ENCODE measurements at places on chromosomes 12 and 14. TPM values are rescaled to one million over a fixed set of nuclear protein-coding genes. Genes with fewer than 3 reads are reported as not detected.

SMCO3 gene
- total RNA-seq = not detected

GRCh38 chr14:89810101-89810500 lies 144.4 kb downstream of the EFCAB11 start:
- DNase-seq = no peak
- H3K27ac ChIP-seq = no peak overlapping the region
- H3K4me3 ChIP-seq = no peak overlapping the region
- no peaks in the 10 kb centered on the region for H3K36me3 ChIP-seq

DNA sequence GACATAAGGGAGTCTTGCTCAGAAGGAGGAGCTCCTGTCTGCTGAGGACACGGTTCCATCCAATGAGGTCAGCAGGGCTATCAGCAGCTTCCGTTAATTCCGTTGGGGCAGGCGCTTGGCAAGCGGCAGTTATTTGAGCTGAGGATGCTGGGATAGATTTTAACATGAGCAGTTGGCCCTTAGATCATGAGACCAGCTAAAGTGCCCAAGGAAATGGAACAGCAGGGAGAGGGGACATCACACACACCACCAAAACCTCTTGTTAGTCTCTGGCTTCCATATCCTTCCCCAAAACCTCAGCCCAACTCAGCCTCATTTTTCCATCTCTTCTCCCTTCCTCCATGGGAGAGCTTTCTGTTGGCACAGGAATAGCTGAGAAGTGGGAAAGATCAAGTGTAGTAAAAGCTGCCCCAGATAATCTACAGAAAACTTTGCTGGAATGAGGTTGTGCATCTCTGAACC lies 138.7 kb upstream of the PZP start:
- H3K4me3 ChIP-seq = no peak overlapping the region
- no peaks in the 10 kb centered on the region for H3K27me3 ChIP-seq
- DNase-seq = no peak
- H3K27ac ChIP-seq = no peak overlapping the region

- peaks cover under 1% of the 10 kb centered on the region for H3K27me3 ChIP-seq
- H3K36me3 ChIP-seq = no peaks in the 10 kb centered on the region
- DNase-seq = no peak
- H3K27ac ChIP-seq = no peak overlapping the region
- H3K4me1 ChIP-seq = peaks cover 7% of the 10 kb centered on the region
Observed at GRCh38 chr12:131223791-131224225, 270.1 kb downstream of the ADGRD1 start.

EIF2S3B gene
- total RNA-seq = 2.1 TPM

GRCh38 chr14:77849711-77850110 lies 49.8 kb downstream of the ADCK1 start:
- H3K27me3 ChIP-seq = no peaks in the 10 kb centered on the region
- H3K27ac ChIP-seq = no peak overlapping the region
- H3K4me1 ChIP-seq = no peaks in the 10 kb centered on the region
- no peak for DNase-seq
- no peak overlapping the region for H3K4me3 ChIP-seq

GRCh38 chr14:85416771-85417170 lies 113.2 kb upstream of the FLRT2 start:
- H3K4me1 ChIP-seq = no peaks in the 10 kb centered on the region
- H3K27me3 ChIP-seq = no peaks in the 10 kb centered on the region
- H3K4me3 ChIP-seq = no peak overlapping the region
- H3K27ac ChIP-seq = no peak overlapping the region
- no peaks in the 10 kb centered on the region for H3K36me3 ChIP-seq
- DNase-seq = no peak

LBHD2 gene
- not detected for total RNA-seq

- H3K27me3 ChIP-seq = no peaks in the 10 kb centered on the region
- peaks cover 90% of the 10 kb centered on the region for H3K4me1 ChIP-seq
- H3K27ac ChIP-seq = peak overlapping the region; percentile 96
- no peaks in the 10 kb centered on the region for H3K36me3 ChIP-seq
- peak; percentile 71 for DNase-seq
Observed at GRCh38 chr12:68450947-68451260, 118.7 kb upstream of the MDM1 start.

GRCh38 chr14:92527721-92528120 lies 14.1 kb downstream of the RIN3 start:
- no peak for DNase-seq
- peaks cover 39% of the 10 kb centered on the region for H3K4me1 ChIP-seq
- no peaks in the 10 kb centered on the region for H3K36me3 ChIP-seq
- H3K27ac ChIP-seq = no peak overlapping the region
- H3K27me3 ChIP-seq = no peaks in the 10 kb centered on the region
- H3K4me3 ChIP-seq = no peak overlapping the region

DNA sequence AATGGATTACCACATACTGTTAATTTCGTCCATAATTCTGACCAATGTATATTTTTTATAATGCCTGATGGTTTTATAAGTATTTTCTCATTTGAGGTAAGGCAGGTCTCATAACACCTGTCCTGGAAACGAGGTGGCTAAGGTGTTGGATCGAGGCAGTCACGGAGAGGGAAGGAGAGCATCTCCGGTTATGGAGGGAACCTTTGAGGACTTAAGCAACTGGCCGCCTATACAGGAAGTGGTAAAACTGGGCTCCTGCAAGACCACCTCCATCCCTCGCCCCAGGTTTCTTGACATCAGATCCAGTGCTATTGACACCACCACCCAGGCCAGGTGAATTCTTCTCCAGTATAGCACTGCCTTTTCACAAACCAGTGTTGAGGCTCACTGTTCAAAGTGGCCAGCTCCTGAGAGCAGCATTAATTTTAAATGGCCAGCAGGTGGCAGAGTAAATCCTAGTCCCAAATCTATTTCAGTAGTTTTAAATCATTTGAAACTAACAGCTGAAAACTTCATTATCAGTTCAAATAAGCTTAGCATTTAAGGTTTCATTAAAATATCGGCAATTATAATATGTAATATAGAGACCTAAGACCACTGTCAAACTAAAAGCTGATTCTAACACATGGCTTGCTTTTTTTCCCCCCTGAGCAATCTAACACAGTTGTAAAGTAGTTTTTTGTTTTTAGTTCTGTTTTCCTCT lies 100.8 kb downstream of the PPM1A start:
- no peak overlapping the region for H3K27ac ChIP-seq
- no peaks in the 10 kb centered on the region for H3K36me3 ChIP-seq
- peaks cover 3% of the 10 kb centered on the region for H3K27me3 ChIP-seq
- no peak overlapping the region for H3K4me3 ChIP-seq
- DNase-seq = peak; percentile 51
- H3K4me1 ChIP-seq = no peaks in the 10 kb centered on the region

DNA sequence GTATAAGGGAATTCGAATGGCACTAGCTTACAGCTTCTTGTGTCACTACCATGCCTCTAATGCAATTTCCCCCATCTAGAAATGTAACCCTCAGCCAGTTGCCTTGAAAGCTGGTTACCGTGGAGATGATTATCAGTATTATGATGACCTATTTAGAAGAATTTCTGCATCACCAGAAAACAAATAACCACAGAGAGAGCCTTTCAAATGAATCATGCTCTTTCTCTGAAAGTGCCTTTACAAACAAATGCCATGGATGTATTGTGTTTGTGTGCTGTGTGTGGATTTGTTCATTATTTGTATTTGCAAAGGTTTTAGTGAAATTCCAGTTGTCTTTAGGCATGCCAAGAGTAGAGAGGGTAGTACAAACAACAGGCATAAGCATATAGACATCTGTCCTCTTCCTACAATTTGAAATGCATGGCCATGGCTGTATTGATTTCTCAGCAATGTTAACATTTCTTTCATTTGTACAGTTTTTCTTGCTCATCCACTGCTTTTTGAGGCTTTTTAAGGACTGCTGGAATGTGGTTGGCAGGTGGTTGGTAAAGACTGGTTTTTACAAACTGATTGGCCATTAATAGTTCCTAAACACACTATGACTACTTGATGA lies 266.5 kb downstream of the PAWR start:
- no peak overlapping the region for H3K27ac ChIP-seq
- H3K36me3 ChIP-seq = no peaks in the 10 kb centered on the region
- no peaks in the 10 kb centered on the region for H3K27me3 ChIP-seq
- H3K4me1 ChIP-seq = no peaks in the 10 kb centered on the region
- no peak for DNase-seq
- H3K4me3 ChIP-seq = no peak overlapping the region

GRCh38 chr12:57724003-57724935 lies 14.3 kb downstream of the AGAP2 start:
- no peak for DNase-seq
- H3K4me1 ChIP-seq = no peaks in the 10 kb centered on the region
- H3K27ac ChIP-seq = peak overlapping the region; percentile 0
- H3K4me3 ChIP-seq = no peak overlapping the region

DNA sequence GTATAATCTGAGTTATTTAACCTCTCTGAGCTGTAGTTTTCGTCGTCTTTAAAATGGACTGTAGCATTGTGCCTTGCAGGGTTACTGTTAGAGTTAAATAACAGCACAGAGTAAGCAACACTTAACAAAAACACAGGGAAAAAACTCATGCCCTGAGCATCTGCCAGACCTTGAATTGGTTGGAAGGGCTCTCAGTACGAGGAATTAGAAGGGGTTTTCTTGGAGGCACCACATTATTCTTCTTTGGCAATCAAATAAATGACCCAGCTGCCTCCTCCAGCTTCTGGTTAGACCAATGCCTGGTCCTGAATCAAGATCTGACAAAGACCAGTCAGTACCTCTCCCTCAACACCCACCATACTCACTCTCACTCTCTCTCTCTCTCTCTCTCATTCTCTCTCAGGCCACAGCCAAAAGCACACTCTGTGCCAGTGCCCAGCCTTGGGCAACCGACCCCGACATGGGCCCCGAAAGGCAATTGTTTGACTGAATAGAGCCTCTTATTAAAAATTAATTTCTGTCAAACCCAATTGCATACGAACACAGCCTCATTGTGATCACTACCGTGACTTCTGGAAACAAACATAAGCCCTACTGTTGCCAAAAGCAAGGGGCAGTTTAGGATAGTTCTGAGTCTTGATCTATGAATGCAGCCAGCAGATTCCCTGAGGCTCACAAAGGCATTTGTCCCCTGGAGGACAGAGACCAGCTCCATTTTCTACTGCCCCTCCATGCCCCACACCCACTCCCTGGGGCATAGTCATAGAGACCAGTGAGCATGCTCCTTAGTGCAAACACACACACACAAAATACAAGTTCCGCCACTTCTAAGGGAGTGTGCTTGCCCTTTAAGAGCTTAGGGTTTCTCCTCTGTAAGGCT lies 23.9 kb downstream of the DUSP6 start:
- no peaks in the 10 kb centered on the region for H3K27me3 ChIP-seq
- H3K4me3 ChIP-seq = no peak overlapping the region
- H3K27ac ChIP-seq = no peak overlapping the region
- H3K4me1 ChIP-seq = peaks cover 11% of the 10 kb centered on the region
- no peak for DNase-seq

- no peak overlapping the region for H3K4me3 ChIP-seq
- peak overlapping the region; percentile 93 for H3K27ac ChIP-seq
- peak; percentile 29 for DNase-seq
- H3K27me3 ChIP-seq = no peaks in the 10 kb centered on the region
- no peaks in the 10 kb centered on the region for H3K36me3 ChIP-seq
Observed at GRCh38 chr12:123077298-123078119, 73.4 kb downstream of the PITPNM2 start.

- no peak overlapping the region for H3K4me3 ChIP-seq
- no peak for DNase-seq
- H3K4me1 ChIP-seq = peaks cover 2% of the 10 kb centered on the region
- no peak overlapping the region for H3K27ac ChIP-seq
- H3K27me3 ChIP-seq = no peaks in the 10 kb centered on the region
Observed at GRCh38 chr14:73168274-73168673, 32.0 kb downstream of the PSEN1 start.

DNA sequence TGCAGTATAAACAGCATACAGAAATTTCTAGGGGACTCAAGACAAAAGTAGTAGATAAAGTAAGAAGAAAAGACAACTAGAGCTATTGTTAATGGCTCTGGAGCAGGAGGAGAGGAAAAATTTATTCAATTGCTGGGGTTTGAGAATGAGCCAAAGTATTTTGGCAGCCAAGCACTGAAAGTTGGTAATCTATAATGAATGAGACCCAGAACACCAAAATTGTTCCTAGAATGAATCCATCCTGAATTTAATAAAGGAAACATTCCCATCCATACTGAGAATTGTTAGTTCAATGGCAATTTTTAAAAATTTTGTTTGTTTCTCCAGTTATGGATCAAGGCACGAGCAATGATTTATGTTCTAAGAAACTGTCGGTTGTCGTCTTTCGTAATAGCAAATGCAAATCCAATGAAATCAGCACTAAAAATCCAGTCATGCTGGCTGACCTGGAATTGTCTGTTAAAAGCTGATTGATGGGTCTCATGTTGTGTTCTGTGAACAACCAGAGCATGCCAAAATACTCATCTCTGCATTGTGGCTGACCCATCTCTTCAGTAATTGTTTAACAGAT lies 170.9 kb upstream of the LMNTD1 start:
- H3K4me1 ChIP-seq = no peaks in the 10 kb centered on the region
- no peak overlapping the region for H3K4me3 ChIP-seq
- DNase-seq = no peak
- no peaks in the 10 kb centered on the region for H3K36me3 ChIP-seq
- H3K27ac ChIP-seq = no peak overlapping the region
- no peaks in the 10 kb centered on the region for H3K27me3 ChIP-seq

- H3K4me3 ChIP-seq = no peak overlapping the region
- H3K27ac ChIP-seq = no peak overlapping the region
- no peaks in the 10 kb centered on the region for H3K4me1 ChIP-seq
Observed at GRCh38 chr12:124087266-124088051, 114.4 kb downstream of the ZNF664 start.

DNA sequence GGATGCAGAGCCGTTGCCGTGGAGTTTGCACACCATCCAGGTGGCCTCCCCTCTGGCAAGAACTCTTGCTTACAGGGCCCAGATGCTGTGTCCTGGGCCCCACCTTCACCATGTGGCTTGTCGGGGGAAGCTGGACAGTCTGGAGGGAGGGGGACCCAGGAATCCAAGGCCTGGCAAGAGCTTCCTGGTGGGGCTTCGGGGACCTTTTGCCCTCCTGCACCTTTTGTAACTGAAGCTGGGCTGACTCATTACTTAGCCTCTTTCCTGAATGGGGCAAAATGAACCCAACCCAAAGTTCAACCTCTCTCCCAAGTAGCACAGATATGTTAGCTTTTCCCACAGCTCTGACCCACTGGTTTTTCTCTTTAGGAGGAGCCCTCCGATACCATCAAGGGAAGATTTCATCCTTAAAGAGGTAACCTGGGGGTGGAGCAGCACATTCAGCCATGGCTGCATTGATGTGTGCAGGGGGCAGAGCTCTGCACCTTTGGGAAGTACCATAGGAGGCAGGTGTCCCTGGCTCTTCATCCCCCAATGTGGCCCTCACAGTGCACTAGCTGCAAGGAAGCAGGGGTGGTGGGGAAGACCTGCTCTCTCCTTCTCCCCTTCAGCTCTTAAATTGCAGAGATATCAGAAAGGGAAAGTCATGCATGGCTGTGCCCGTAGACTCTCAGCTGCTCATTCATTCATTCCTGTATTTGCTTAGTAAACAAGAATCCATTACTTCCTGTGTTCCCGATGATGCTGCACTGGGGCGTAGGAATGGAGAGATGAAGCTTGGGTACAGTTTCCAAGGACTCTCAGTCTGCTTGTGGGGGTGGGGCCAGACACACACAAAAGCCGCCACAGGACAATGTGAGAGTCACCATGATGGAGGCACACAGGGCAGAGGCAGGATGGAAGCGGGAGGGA lies 13.0 kb downstream of the MVK start:
- H3K27ac ChIP-seq = no peak overlapping the region
- no peak overlapping the region for H3K4me3 ChIP-seq
- H3K36me3 ChIP-seq = peaks cover 12% of the 10 kb centered on the region
- no peaks in the 10 kb centered on the region for H3K4me1 ChIP-seq

Data from activated naive CD4-positive, alpha-beta T cell treated with anti-CD3 and anti-CD28 coated beads for 36 hours (primary cell).